ENCODE measurements at places on chromosomes 1 and 21.

- no peak for DNase-seq
These were observed 1.9 kb downstream of the YBX1 start for GRCh38 chr1:42684139-42684538.

DNA sequence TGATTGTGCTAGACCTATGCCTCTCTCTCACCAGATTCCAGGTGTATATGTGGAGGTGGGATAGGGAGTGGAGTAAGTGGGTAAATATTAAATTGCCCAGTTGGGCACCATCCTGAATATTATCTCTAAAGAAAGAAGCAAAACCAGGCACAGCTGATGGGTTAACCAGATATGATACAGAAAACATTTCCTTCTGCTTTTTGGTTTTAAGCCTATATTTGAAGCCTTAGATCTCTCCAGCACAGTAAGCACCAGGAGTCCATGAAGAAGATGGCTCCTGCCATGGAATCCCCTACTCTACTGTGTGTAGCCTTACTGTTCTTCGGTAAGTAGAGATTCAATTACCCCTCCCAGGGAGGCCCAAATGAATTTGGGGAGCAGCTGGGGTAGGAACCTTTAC is at the start of gene FCER1A:
Gene FCER1A (plus strand): TSS at position 242 of the 400 bp plus-strand sequence. CDS start 29 bp downstream, at position 271.
- no peak for DNase-seq

DNA sequence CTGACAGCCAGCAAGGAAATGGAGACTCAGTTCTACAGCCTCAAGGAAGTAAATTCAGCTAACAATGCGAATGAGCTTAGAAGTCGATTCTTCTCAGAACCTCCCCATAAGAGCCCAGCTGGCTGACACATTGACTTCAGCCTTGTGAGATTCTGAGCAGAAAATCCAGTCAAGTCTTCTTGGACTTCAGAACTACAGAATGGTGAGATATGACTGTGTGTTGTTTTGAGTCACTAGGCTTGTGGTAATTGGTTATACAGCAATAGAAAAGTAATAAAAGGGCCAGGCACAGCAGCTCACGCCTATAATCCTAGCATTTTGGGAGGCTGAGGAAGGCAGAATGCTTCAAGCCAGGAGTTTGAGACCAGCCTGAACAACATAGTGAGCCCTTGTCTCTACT is 161.8 kb upstream of the IVNS1ABP start:
- DNase-seq, result no peak

DNA sequence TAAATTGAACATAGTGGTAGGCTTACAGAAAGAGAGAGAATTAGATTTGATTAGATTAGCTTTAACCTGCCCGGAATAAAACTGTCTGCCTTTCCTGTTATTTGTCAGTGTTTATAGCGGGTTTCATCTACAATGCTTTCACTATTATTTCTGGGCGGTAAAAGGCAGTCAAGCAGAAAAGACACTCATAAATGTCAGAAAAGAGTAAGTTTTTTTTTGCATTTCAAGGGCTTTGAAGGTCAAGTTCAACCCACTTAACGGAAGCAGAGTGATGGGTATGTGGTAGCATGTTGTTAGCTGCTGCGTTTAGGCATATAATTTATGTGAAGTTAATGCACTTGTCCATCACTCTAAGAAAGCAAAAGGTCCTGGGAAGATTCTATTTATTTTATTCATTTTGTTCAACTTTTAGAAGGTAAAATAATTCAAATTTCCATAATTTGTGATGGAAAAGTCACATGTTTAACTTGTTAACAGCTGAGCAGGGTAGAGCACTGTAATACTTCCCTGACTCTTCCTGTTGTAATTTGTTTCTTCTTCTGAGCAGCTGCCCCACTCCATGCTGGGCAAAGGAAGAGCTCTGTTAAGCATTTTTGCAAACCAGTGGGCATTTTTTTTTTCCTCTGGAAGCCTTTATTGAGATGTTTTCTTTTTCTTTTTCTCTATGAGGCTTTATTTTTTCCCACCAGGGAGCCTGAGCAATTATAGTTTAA is 220.1 kb downstream of the ST6GALNAC3 start:
- DNase-seq, result no peak

- no peak for DNase-seq
These were observed 53.4 kb upstream of the EDN2 start for GRCh38 chr1:41537788-41538351.

Measured in T-cell (primary cell).